Muscle of leg (tissue), 16 donors: ENCODE measurements at places on chromosomes 2 and 18. TPM values are rescaled to one million over a fixed set of nuclear protein-coding genes. Genes with fewer than 3 reads are reported as not detected.

- DNase-seq, result no peak
Measured at GRCh38 chr2:20300656-20301055, 50.0 kb downstream of the PUM2 start.

DNA sequence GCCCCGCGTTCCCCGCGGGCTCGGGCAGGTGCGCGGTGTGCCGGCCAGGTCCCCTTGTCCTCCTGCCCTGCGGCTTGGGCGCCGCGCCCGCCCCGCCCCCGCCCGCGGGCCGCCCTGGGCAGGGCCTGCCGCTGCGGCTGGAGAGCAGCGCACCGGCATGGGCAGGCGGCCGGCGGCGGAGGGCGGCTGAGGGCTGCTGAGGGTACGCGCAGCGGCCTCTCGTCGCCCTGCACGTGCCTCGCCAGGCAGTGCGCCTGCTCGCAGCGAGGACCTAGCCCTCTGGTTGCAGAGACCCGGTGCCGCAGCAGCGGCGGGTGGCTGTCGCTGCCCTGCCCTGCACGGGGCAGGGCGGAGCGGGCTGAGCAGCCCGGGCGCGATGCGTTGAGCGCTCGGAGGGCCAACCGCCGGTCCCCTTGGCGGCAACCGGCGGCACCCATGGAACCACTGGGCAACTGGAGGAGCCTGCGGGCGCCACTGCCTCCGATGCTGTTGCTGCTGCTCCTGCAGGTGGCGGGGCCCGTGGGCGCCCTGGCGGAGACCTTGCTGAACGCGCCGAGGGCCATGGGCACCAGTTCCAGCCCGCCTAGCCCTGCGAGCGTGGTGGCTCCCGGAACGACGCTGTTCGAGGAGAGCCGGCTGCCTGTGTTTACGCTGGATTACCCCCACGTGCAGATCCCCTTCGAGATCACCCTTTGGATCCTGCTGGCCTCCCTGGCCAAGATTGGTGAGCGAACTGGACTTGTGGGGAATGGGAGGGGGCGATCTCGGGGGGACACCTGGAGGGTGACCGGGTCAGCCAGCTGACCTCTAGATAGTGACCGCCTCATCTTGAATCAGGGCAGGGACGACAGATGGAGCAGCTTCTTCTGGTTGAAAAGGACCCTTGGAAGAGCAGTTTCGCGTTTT, at the start of gene SLC9A2:
Gene SLC9A2 (plus strand): TSS at position 140 of the 906 bp plus-strand sequence. CDS start 296 bp downstream, at position 436.
- DNase-seq, result peak; percentile 25

DNA sequence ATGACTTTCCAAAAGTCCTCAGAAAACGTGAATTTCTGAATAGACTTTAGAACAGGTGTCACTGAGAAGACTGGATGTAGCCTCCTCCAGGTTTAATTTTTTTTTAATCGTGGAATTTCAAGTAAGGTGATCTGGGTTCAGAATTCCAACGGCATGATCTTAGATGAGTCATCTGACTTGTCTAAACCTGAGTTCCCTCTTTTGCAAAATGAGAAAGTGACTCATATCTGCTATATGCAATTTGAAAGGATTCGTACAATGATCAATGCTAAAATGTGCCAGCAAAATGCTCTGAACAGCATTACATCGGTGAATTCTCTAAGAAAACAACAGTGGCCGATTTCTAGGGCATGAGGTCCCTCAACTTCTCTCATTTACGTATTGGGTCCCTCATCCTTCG, 69.1 kb upstream of the ZNF516 start:
- no peak for DNase-seq

GRCh38 chr2:27263287-27264252, 723 bp upstream of the SLC30A3 start:
- no peak for DNase-seq

GRCh38 chr2:11520092-11520693, 13.7 kb upstream of the GREB1 start:
- no peak for DNase-seq

DNA sequence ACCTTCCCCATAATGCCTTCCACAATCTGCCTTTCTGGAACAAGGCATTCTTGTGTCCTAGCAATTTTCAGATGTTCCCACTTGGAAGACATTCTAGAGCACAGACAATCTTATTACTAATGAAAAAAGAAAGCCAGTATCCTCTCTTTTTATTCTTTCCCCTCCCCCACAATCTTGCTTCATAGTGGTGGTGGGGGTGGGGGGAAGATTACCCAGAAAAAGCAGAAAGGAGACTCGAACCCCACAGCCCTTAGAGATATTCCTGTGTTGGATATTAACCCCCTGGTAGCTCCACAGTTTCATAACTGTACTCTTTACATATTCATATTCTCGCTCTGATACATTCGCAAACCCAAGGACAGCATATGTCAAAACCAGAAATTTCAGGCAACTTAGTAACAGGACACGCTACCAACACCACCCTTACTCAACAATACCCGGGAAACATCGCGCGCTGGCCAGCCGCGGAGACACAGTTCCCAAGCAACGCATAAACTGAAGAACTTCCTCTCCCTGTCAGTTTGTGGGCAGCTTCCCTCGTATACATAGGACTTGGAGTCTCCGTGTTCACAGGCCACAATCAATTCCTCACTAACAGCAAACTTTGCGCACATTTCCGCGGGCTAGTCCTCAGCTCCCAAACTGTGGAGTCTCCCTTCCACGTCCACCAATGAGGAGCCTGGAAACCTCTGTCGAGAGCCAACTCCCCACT, 793 bp downstream of the NR4A2 start:
- DNase-seq, result peak; percentile 89

GRCh38 chr2:25669520-25669919, 3.9 kb downstream of the DTNB start:
- no peak for DNase-seq

Gene TUBA3E
- 0.11 TPM for polyA plus RNA-seq
